Thyroid gland (tissue), 4 donors: ENCODE measurements at places on chromosomes 5 and 9. TPM values are rescaled to one million over a fixed set of nuclear protein-coding genes. Genes with fewer than 3 reads are reported as not detected.

- DNase-seq = no peak
Measured at GRCh38 chr5:1748845-1749244, 50.8 kb downstream of the MRPL36 start.

GRCh38 chr9:88503081-88503844, 31.7 kb upstream of the NXNL2 start:
- no peak for DNase-seq

DNA sequence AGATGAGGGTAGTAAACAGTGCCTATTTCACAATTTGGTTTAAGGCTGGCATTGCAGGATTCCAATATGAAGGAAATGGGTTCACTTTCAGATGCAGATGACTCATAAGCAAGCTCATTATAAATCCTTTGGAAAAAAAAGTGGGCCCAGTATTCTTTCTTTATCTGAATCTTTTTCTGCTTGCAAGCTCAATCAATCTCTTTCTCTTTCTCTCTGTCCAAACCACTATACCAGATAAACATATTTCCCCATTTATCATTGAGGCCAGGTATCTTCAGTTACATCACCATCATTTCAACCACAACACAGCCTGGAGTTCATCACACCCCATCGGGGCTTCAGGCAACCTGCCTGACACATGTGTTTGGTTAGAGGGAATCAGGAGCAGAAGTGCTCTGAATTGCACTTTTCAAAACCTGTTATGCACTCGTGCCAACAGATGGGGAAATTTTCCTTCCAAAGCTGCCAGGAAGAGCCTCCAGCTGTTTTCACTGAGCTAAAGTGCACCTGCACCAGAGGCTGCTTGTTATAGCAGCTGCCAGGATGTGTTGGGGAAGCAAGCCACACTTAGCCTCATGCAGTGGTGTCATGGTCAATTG, 30.0 kb upstream of the MAMDC2 start:
- DNase-seq = no peak

DNA sequence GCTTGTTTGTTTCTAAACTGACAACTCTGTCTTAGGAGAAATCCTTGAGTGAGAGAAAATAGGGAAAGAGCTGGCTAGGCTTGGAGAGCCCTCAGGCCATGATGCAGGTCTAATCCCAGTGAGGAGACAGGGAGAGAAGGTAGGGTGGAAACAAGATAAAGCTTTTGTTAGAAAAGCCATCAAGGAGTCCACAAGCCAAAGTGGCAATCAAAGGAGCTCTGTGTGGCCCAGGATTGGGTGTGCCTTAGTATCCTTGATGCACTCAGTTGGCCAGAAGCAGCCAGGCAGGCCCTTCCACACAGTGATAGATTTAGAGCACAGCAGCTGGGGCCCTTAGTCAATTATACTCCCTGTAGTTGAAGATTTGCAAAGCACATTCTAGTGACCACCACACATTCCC, 73.9 kb downstream of the ALDH7A1 start:
- DNase-seq = no peak

DNA sequence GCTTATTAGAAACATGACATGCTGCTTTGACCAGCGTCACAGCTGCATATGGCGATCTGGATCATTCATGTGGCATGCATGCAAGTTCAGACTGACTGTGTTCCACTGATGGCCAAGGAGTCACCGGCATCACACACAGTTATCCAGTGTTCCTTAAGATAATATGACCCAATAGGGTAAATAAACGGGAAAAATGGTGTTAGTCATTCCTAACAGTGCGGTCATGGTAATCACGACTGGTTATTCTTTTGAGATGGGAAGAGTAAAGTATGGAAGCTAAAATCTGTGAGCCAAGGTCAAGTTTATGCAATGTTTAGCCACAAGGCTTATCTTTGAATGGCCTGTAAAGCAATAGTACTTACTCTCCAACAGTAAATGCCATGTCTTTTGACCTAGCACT, 29.3 kb upstream of the LVRN start:
- no peak for DNase-seq

- DNase-seq = no peak
Measured at GRCh38 chr5:89850513-89850865, 559.1 kb downstream of the CETN3 start.

GRCh38 chr5:62268792-62269191, 37.2 kb upstream of the KIF2A start:
- no peak for DNase-seq

GRCh38 chr5:149802008-149802680, 72.0 kb downstream of the PPARGC1B start:
- DNase-seq = no peak

DNA sequence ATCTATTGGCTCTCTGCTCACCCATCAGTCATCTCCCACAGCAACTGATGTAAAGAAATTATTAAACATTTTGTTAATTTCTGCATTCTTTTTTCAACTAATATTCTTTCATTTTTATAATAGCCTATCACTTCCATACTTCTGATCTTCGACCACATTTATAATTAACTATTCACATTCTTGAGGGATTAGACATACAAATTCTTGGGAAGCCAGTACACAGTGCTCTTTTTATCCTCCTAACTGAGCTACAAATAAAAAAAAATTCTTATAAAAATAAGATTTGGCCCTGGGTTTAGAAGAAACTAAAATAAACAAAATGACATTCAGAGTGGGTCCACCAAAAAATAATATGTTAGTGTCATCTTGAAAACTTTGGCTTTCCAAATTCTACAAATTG, 103.7 kb upstream of the ITGA1 start:
- no peak for DNase-seq

DNA sequence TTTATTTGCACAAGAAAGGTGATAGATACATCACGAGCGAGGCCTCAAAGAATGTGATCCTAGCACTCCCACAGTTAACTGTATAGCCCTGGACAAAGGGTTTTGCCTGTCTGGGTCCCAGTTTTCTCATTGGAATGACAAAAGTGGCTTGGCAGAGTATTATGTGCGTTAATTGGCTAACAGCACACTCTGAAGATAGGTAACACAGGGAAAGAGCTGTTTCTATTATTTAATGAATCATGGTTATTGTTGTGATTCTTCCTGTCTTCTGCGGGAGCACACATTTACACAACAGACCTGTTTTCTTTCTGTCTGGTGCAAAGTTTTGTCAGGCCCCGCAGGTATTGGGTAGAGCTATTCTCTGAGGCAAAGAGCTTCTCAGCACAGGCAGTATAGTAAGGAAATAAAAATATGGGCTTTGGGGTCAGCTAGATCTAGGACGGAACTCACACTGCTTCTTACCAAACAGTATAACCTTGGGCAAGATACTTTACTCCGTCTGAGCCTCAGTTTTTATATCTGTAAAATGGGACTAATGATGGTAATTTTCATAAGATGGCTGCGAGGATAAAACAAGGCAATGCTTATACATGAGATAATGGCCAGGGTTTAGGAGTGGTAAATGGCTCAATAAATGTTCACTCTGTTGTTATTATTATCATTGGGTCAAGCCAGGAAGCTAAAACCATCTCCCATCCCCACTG, 78.9 kb downstream of the PLAC8L1 start:
- DNase-seq = no peak

DNA sequence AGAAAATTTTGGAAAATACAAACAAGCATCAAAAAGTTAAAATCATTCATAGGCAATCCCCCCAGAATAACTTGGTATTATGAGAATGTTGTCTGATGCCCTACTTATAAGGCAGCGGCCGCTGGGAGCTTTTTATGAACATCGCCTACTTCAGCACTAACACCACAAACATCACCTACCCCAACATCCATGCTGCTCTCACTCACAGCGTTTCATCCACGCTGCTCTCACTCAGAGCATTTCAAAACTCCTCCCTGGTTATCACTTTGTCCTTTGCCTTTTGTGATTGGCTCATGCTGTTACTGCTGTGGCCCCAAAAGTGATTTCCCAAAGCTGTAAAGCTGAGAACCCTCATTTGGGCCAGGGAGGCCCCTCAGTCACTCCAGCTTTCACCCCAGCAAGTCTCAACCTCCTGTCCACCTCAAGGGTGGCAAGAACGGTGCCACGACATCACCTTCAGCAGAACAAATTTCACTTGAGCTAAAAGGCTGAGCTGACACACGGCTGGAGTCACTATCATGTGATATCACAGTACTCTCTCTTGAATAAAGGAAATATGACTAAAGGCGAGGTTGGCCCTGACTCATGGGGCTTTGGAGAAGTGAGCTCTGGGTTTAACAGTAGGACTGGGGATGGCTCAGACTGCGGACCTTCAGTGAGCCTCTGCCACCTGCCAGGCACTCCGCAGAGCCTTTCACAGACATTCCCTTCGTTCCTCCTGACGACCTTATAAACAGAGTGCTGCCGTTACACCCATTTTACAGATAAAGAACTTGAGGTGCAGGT, 25.2 kb downstream of the SHC3 start:
- no peak for DNase-seq

DNA sequence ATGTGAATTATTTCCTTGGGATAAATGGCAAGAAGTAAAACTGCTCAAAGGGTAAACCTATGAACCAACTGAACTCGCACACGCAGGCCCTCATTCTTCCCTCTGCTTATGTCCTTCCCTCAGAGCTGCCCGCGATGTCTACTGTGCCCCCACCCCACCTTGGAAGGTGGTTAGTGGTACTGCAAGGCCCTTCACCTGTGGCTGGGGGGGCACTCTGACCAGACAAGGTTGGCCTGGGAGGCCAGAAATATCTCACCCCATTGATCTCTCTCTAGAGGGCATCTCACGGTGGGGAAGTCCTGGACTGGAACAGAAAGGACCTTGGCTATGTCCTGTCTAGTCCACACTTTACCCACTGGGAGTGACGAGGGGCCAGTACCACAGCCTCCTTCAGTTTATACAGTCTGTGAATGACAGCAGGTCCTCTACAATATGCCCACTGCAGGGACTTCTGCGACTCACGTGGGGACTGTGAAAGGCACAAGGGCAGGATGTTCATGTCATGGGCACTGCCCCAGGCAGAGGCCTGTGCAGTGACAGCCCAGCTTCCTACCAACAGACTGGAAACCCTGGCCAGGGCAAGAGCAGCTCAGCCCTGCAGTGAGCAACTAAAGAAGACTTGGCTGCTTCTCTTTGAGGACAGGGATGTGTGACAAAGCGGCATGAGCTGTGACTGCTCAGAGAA, 56.8 kb upstream of the SYNPO start:
- DNase-seq = no peak

DNA sequence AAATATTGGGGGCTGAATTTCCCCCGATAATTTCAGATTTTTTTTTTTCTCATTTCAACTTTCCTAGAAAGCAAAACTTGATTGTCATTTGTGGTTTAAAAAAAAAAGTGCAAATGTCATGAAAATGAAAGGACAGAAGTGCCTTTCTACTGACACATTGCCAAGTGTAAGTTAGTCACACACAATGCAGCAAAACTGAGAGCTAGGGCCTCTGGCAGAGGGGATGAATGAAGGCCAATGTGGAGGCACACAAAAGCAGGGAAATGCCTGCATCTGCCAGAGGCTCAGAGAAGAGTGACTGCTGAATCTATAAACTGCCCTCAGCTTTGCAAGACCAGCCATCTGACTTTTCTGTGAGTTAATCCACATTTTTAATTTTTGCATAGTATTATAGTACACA, 6.8 kb upstream of the IFNA5 start:
- DNase-seq = no peak

- DNase-seq = no peak
Measured at GRCh38 chr5:56737002-56737621, 78.2 kb upstream of the MAP3K1 start.

DNA sequence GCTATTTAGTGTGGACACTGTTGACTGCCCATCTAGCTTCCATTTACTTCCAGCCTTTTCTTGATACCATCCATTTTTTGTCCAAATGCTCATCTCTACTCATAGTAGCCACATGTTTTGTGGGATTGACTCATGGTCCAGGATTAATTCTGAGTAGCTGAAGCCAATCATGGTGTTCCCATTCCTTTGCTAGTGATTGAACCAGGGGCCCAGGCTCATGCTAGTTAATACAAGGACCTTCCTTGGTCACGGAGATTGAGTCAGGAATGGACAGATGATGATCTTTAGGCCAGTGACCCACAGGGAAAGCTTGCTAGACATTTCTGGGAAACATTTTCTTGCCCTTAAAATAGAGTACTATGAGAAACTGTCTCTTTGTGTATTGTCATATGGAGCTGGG, 272.9 kb upstream of the RIOK2 start:
- no peak for DNase-seq

DNA sequence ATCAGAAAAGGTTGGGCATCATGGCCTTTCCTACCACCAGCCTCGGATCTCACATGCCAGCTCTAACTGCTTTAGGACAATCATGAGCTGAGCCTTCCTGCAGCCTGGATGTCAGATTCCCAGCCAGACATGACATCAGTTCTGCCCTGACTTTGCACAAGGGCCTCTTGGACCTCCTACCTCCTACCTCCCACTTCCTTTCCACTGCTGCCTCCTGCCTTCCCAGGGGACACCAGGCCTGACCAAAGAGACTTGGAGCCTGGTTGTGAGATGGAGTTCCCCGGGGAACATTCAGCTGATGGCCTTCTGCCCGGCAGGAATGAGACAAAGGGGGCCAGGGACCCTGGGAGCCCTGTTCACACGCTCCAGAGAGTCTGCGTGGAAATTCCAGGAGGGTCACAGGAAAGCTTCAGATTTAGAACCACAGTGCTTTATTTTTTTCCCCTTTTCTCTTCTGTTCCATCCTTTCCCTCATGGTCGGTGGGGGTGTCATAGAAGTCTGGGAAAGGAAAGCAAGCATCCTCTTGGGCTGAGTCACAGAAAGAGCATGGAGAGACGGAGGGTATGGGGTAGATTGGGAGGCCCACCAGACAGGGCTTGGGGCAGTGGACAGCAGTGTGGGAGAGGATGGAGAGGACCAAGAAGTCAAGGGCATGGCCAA, 35.4 kb upstream of the IL17B start:
- DNase-seq = no peak

- DNase-seq = no peak
Measured at GRCh38 chr9:121900163-121900562, 192.9 kb downstream of the TTLL11 start.

DNA sequence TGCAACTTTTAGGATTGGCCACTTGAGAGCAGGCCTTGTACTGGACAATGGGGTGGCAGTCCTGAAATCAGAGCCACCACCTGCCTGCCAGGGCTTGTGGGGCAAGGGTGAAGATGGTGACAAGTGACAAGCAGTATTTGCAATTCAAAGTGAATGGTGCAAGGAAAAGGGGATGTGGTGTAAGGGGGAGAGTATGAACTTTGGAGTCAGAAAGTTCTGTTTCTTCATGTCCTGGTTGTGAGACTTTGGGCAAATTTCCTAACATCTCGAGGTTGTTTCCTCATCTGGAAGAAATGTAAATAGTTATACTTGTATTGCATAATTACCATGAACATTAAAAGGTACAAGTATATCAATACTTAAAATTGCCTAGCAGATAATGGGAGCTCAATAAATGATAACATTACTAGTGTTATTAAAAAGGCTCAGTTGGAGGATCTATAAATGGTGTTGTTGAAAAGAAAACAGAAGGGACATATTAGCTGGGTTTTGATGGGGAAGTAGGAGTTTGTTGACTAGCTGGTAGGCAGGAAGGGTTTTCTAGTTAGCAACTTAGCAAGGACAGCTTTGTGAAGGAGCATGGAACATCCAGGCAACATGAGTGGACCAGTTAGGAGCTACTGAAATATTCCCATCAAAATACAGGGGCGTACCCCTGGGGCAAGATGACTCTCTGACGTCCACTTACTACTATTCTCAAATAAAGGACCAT, 21.3 kb upstream of the MEGF9 start:
- peak; percentile 22 for DNase-seq

Gene PTTG1
- 76.9 TPM for total RNA-seq

Gene RHOBTB3
- total RNA-seq = 72.5 TPM

Gene PCDHA10
- total RNA-seq = 6.0 TPM

Gene RASGRF2
- 18.8 TPM for total RNA-seq

Gene GMCL2
- not detected for total RNA-seq

Gene BARHL1
- total RNA-seq = not detected

Gene TTC39B
- 18.7 TPM for total RNA-seq

Gene PCDHGA7
- total RNA-seq = 5.1 TPM
